ENCODE measurements at places on chromosomes 11 and 22.
A peak's percentile ranks its signal among the peaks of the same experiment; 100 is the strongest.

DNA sequence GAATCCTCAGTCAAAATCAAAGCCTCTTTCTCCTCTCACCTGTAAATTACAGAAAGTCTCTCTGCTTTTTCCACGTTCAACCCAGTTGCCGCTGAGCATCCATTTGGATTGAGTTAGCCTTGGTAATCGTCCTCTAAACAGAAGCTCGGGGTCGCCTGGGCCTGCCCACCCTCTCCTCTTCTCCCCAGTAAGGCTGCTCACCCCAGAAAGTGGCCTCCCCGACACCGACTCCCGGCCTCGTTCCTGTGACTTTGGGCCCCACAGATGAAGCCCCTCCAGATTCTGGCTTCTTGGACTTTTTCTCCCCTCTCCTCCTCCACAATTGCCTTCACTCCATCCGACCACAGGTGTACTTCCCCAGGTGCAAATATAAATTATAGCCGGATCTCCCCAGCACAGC lies 1500.0 kb downstream of the BRD1 start:
- no peak for DNase-seq
- H3K27ac ChIP-seq: no peak overlapping the region
- no peaks in the 10 kb centered on the region for H3K27me3 ChIP-seq
- H3K4me1 ChIP-seq: no peaks in the 10 kb centered on the region
- H3K36me3 ChIP-seq: no peaks in the 10 kb centered on the region

GRCh38 chr11:123584186-123584585 lies 70.2 kb downstream of the SCN3B start:
- H3K36me3 ChIP-seq: no peaks in the 10 kb centered on the region
- no peaks in the 10 kb centered on the region for H3K4me1 ChIP-seq
- DNase-seq: no peak
- no peak overlapping the region for H3K4me3 ChIP-seq

DNA sequence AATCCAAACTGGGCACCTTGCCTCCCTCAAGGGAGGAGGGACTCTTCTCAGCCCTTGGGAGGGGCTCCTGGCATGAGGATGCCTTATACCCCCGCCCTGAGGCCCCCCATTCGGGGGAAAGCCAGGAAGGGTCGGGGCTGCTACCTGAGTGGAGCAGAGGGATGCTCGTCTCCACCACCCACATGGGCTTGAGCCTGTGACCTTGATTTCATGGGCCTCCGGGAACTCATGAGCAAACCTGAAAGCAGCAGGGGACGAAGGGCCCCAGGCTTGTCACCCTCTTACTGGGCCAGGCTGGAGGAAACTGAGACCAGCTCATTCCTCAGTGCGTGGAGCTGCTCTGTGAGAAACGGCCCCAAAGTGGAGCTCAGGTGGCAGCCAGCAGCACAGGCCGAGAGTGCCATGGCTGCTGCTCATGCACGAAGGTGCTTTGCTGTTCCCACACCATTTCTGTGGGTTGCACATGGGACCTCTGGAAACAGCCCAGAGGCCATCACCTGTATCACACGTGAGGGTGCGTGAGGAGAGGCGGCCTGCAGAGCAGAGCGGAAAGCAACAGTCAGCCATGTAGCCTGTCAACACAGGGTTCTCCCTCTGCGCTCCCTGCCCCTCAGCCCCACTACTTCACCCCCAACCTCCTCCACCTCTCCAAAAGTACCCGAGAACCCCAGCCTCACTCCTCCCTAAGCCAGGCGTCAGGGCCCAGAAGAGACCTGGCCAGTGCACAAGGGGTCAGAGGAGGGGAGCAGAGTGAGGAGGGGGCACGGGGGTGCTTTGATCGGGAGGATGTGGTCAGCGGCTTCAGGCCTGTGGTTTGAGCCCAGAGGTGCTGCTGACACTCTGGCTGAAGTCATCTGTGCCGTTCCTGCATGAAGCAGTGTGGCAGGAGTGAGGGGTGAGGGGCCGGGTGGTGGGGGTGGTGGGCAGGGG lies 14.1 kb upstream of the IL2RB start:
- H3K27ac ChIP-seq: no peak overlapping the region
- H3K36me3 ChIP-seq: no peaks in the 10 kb centered on the region
- H3K4me3 ChIP-seq: no peak overlapping the region
- DNase-seq: no peak
- H3K27me3 ChIP-seq: no peaks in the 10 kb centered on the region

DNA sequence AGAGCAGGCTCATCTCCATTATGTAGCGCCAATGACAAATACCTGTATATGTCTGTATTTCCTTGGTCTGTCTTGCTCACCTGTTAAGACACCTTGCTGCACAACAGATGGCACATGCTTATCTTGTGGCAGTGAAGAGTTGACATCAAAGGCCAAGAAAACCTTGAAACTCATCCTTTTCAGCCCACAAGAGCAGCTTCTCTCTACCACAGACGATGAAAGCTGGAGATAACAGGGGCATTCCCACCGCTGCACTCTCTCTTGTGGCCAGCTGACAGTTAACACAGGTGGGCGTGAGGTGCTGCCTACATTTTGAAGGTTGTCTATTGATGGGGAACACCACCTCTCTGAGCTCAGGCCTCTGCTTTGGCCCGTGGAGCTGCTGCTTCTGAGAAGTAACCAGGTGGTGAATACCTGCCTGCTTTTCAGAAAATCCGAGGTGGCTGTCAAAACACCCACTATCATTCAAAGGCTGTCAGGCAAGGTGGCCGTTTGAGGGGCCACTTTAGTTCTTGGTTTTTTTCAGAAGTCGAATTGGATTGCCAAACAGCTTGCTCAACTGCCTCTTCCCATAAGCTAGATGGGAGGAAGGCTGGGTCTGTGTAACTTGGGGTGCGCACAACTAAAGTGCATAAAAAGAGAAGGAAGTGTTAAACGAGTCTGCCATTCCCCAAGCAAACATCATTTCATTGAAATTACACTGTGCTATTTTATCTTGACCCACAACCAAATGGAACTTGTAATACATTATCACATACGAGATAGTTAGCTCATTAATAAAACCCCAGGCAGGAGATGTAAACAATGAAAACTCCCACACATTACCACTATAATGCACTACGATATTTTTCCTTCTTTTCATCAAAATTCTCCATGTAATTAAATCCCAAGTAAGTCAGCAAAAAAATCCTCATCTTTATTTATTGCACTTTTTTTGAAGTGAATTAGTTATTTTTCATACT lies 87.1 kb upstream of the RAG2 start:
- H3K27me3 ChIP-seq: no peaks in the 10 kb centered on the region
- H3K4me3 ChIP-seq: no peak overlapping the region
- H3K4me1 ChIP-seq: peaks cover 8% of the 10 kb centered on the region
- no peak overlapping the region for H3K27ac ChIP-seq
- DNase-seq: peak; percentile 72
- H3K36me3 ChIP-seq: no peaks in the 10 kb centered on the region

GRCh38 chr11:17593466-17594245 lies 46.6 kb downstream of the OTOG start:
- no peak for DNase-seq
- no peaks in the 10 kb centered on the region for H3K4me1 ChIP-seq
- H3K27me3 ChIP-seq: no peaks in the 10 kb centered on the region
- H3K36me3 ChIP-seq: no peaks in the 10 kb centered on the region
- H3K4me3 ChIP-seq: no peak overlapping the region
- H3K27ac ChIP-seq: no peak overlapping the region

Measured in naive thymus-derived CD4-positive, alpha-beta T cell (primary cell).